ENCODE measurements at places on chromosomes 2 and 18.

DNA sequence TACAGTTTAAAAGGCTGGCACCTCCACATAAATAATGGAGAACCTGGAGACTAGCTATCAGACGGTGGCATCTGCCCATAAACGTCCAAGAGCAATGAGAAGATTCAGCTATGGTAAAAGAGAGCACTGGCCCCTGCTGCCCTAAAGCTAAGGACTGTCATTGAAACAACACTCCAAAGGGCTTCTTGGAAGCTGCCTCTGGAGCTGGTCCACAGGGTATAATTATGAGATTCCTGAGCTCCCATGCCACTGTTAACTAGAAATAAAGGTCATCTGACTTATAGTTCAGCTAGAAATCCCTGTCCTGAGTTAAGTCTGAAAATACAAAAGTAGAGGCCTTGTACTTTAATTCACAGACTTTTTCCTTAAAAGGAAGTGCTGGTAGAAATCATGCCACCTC is 39.9 kb upstream of the RBMS1 start:
- no peak for DNase-seq

DNA sequence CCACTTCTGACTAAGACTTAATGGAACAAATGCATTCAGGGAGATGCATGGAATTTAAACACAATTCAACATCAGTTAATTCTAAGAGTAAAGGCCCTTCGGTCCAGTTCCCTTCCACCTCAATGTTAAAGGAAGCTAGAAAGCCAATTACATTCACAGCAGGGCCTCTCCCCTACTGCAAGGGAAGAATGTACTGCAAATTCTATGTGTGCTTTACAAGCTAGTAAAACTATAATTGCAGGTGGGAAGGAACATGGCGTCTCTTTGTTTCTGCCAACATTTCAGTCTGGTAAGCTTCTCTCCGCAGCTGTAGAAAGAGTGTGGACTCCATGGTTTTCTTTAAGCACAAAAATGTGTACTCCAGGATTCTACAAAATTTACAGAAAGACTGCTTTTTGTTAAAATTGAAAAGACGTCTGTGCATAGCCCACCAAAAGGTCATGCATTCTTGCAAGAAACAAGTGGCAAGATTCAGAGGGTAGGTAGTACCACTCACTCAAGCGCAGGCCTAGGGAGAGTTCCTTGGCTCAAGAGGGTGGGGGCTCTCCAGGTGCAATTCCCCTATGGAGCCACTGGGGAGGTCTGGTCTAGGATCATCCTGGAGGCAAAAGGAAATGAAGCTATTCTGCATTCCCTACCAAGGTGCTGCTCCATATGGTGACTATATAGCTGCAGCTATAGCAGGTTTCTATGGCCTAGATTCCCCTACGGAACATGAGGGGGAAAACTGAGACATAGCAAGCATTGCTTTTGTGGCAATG is 127.0 kb upstream of the FZD5 start:
- no peak for DNase-seq

GRCh38 chr18:63329431-63330145 is 10.0 kb upstream of the BCL2 start:
- DNase-seq: no peak

GRCh38 chr2:74552914-74553811 is 579 bp downstream of the LOXL3 start:
- no peak for DNase-seq

- DNase-seq: no peak
Observed at GRCh38 chr2:106704798-106705197, 181.2 kb downstream of the ST6GAL2 start.

All from stimulated activated CD4-positive, alpha-beta T cell treated with anti-CD3 and anti-CD28 coated beads, Interleukin-1b, Interleukin-23, amount 100 ng/mL, for 1 hour (primary cell).